Hematopoietic multipotent progenitor cell treated with erythropoietin and hydrocortisone succinate and interleukin-3 and kit ligand, for 8 days (in vitro differentiated cells): ENCODE measurements at places on chromosomes 4 and X.

DNA sequence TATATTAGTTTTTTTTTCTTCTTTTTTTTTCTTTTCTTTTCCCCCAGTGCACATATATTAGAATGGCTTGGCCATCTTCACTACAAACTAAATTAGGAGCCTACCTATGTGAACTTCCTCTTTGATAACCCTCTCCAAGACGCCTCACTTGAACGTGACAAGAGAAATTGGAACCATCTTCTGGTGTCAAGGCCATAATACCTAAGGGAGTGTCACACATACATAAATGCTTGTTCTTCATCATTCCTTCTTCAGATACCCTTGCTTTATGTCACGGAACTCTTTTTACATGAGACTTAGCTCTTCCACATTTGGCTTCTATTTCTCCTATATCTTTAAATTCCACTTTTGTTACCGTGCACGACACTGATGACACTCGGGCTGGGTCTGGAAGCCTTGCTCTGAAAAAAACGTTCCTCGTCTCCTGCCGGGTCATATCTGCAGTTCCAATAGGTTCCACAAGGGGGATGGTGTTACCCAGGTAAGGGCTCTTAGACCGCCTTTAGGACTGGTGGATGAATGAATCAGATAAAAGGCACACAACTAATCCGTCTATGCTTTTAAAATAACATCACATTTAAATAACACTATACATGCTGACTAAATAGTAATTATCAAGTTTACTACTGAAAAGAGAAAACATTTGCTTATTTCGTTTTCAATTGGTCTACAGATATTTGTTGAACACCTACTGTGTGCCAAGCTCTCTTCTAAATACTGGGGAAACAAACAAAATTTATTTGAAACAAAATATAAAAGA lies 19.9 kb downstream of the DGAT2L6 start:
- peak; percentile 75 for DNase-seq

- DNase-seq: no peak
Measured at GRCh38 chrX:107704587-107704986, 71.0 kb downstream of the TSC22D3 start.

DNA sequence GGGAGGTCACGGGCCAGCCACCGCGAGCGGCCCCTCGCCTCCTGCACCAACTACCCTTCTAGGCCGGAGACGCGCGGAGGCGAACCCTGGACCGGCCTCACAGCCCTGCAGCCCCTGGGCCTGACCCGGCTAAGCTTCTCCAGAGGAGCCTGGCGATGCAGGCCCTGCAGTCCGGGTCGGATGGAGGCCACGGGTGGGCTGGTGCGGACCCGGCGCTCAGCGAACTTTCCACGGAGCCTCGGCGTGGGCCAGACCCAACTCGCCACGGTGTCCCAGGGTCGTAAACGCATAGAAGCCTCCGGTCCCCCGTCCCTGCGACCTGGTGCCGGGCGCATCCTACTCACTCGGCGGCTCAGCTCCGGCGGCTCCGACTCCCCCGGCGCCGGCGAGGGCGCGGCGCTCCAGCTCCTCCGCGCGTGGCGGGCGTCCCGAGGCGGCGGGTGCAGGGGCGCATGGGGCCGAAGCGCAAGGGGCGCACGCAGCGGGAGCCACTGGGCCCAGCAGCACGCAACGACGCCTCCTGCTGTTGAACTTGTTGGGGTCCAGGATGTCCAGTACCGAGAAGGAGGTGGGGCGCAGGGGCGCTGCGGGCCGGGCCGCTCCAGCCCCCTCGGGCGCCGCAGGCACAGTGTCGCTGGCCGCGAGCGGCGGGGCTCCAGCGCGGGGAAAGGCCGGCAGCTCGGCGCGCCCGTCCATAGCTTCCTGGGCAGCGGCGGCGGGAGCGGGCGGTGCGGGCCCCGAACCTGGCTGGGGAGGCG lies 427 bp downstream of the NKX1-1 start:
- DNase-seq: no peak

GRCh38 chr4:152577708-152578396 lies 42.0 kb upstream of the FBXW7 start:
- peak; percentile 82 for DNase-seq

DNA sequence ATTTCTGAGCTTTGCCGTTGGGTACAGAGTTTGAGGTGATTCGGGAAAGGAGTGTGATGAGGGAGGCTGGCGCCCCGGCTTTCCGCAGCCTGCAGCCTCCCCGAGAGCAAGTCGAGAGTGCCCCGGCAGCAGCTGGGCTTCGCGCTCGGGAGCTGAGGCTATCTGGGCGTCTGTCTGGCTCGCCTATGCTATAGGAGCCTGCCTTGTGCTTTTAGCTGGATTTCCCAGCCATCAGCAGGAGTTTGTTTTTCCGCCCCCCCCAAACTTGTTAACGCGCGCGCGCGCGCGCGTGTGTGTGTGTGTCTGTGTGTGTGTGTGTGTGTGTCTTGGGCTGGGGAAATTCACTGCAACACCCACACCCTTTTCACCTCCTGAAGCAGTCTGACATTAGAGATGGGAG lies 765 bp upstream of the DGKK start:
- no peak for DNase-seq

DNA sequence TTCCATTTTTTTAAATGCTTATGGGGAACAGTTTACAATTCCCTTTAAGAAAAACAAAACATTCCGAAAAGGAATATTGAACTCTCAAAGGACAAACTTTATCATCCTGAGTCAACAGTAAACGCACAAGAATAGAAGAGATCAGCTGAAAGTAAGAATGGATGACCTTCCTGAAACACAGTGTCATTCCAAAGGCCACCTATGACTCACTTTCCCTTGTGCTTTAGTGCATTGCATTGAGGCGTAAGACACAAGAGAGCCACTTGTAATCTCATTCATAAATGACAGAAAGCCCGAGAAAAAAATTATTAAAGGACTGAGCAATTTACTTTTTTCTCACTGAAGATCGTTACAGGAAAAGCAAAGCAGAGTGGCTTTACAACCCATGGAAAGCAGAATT lies 1062.4 kb upstream of the DIAPH2 start:
- no peak for DNase-seq

- no peak for DNase-seq
Measured at GRCh38 chr4:73742490-73743160, 2.3 kb downstream of the CXCL8 start.

GRCh38 chr4:18937080-18937479 lies 915.5 kb upstream of the LCORL start:
- no peak for DNase-seq

GRCh38 chr4:48642421-48643374 lies 137.4 kb downstream of the FRYL start:
- no peak for DNase-seq

- no peak for DNase-seq
Measured at GRCh38 chr4:187171706-187172339, 448.2 kb upstream of the FAT1 start.

DNA sequence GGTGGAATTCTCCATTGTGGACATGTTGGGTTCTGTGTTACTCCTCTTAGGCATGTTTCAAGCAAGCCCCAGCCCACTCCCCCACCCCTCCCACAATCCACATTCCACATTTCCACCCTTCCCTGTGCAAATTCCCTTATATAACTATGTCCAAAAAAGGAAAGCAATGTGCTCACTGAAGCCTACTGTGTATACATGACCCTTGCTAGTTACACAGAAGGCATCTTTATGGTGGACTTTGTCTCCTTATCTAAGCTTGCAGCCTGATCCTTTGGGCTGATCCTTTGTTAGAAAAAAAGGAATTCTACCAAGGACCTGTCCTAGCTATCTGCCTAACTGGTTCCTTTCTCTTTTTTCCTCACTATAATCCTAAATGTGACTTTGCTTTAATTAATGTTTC lies 796.8 kb downstream of the NLGN4X start:
- DNase-seq: no peak

DNA sequence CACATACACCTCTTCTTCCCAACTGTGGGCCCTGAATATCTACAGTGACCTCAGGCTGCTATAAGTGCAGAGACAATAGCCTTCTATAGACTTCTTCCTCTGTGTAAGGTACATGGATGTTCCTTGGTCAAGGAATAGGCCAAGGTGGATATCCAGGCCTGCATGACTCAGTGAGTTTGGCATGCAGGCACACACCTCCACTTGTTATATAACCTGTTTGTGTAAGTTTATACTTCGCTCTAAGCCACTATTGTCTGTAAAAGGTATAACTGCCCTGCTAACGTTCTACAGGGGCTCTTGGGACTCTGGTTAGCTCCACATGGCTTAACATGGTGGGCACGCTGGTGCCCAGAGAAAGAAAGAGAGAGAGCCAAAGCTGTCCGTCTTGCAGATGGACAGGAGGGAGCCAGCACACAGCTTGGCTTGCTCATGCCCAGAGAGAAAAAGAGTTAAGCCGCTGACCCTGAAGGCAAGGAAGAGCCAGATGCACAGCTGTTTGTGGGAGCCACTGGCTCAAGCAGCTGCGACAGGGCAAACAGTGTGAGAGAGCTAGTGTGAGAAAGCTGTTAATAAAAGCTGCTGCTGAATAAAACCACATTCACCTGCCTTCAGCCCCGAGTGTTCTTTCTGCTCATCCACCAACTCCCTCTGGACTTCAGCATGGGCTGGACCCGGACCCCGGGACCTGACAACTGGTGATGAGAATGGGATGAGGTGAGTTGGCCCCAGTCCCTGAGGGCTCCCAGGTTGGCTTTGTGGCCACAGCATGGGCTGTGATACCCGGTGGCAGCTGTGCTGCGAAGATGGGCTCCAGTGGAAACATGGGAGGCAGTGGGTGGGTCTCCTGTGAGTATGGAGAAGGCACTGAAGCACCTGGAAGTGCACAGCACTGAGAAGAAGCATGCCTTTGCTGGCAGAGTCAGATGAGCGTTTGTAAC lies 44.5 kb upstream of the ZBTB33 start:
- no peak for DNase-seq

- no peak for DNase-seq
Measured at GRCh38 chr4:186058253-186058979, 10.5 kb upstream of the TLR3 start.

DNA sequence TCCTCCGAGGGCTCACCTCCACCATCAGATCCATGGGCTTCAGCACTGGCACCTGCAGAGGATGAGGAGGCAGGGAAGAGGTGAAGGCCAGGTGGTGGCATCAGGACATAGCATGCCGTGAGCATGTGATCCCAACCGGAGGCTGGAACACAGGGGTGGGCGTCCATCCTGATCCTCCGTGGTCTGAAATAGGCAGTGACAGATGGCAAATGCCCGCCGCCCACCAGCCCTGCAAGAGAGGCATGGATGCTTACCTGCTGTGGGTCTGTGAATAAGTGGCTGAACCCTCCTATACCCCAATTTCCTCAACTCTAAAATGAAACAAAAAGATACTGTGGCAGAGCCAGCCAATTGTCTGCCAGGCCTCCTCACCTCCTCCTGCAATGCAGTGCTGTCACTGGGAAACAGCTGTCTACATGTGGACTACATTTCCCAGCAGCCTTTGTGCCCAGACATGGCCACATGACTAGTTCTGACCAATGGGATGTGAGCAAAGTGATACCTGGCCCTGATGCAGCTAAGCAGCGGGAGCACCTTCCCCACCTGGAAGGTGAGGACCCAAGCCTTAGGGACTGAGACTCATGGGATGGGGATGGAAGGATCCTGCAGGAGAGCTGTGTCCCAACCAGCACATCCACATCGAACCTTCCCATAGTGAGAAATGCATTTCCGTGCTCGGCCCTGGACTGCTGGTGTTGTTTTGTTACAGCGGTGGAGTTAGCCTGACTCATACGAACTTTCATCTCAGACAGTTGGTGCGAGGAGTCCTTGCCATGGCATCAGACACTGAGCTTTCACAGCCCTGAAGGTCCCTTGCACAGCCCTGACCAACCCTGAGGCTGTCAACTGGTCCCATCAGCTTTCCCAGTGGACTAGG lies 99.5 kb downstream of the PPP2R2C start:
- DNase-seq: peak; percentile 37

GRCh38 chr4:181858741-181859140 lies 384.5 kb upstream of the TENM3 start:
- no peak for DNase-seq

DNA sequence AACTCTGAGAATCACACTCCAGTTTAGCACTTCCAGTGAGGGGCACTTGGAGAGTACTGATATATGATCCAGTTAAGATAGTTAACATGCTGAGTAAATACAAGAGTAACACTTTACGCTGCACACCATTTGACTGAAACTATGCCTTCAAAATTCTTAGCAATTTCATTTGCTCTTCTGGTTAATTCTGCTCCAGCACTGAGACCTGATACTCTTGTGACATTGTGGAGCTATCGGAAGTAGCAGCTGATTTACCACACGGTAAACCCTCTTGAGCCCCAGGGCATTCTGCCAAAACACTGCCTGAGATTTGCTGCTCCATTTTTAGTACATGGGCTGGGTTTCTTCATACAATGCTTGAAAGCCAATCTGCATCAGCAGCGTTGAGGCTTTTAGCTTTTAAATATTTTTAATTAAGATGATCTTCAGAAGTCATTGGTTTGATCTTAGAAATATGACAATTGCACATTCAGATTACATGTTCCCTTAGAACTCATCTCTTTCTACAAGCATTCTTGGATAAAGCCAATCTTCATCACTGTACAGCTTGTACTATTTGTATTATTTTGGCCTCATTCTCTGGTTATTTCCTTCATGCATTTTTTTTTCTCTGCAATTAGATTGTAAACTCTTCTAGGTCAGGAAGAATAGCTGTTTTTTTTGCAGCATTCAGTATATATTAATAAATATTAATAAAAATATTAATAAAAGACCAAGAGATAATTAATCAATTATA lies 67.8 kb upstream of the ETNPPL start:
- peak; percentile 16 for DNase-seq

DNA sequence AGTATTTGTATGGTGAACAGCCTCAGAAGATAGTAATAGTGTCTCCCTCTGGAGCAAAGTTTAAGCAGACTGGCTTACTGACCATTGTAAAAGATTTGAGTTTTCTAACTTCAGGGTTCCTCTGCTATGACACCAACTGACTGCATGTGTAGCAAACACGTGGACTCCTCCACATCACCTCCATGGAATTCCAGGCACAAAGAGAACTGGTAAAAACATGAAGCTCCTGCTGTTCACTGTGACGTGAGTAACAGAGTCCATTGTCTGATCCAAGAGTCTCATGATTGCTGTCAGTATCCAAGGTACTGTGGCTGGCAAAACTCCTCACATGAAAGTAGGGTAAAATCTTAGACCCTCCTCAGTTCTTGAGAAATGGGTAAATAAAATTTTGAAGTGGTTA lies 107.6 kb upstream of the FAM9B start:
- no peak for DNase-seq

DNA sequence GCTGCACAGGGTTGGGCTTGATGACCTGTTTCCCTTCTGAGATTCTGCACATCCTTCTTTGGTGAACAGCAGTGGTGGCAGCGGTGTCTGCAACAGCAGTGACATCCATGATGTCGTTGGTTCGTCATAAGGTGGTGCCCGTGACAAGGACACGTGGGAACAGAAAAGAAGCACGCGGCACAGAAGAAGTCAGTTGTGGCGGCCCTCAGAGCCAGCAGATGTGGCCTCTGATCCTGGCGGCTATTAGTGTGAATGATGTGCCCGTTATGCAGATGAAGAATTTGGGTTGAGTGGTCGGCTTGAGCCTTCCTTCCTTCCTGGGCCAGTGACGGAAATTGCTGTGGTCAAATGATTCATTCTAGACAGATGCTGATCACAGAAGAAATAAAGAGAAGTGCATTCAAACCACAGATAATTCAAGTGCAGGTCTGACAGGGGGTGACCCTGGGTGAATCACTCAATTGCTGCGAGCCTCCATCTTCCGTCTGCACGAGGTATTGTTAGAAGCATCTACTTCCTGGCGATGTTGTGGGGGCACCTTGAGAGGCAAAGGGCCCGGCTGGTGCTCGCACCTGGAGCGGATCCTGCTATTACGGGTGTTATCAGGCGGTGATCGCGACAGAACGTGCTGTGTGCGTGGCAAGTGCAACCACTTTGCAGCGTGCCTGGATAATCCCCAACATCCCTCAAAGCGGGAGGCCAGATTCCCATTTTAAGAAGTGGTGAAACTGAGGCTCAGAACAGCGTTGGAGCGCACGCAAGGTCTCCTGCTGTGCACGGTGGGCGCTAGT lies 215.2 kb upstream of the PSAPL1 start:
- DNase-seq: peak; percentile 37
